ENCODE measurements at places on chromosomes 5 and 9.

DNA sequence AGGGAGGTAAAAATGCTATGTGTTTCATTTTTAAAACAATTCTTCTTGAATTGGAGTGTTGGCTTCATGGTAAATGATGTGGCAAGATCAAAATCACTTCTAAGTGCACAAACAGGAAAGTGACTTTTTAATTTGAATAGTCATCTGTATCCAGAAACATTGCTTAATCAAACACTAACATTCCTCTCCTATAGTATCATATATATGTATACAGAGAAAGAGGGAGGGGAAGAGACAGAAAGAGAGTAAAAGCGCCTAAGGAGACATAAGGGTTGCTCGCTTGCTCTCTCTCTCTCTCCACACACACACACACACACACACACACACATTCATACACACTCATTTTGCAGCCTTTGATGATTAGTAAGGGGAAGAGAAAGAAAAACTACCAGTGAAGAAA lies 95.4 kb upstream of the PRDM9 start:
- DNase-seq, result no peak

GRCh38 chr9:127664678-127665507 lies 41.9 kb upstream of the CFAP157 start:
- no peak for DNase-seq

GRCh38 chr5:19099195-19099594 lies 888.8 kb downstream of the CDH18 start:
- no peak for DNase-seq

DNA sequence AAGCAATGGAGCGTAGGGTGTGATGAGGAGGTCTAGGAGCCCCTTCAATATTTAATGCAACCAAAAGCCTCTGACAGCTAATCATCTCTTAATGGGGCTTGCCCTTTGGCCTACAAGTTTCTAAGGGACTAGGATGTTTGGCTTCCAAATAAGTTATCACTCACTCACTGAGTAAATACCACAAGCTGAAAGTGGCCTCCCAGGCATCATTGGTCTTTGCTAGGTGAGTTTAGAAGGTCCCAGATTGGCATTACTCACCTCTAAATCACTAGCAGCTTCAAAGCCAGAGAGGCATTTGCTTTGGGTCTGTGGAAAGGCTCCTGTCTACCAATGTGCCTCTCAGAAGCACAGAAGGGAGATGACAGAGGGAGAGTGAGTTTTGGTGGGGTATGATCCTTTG lies 344.2 kb downstream of the NTRK2 start:
- DNase-seq, result no peak

DNA sequence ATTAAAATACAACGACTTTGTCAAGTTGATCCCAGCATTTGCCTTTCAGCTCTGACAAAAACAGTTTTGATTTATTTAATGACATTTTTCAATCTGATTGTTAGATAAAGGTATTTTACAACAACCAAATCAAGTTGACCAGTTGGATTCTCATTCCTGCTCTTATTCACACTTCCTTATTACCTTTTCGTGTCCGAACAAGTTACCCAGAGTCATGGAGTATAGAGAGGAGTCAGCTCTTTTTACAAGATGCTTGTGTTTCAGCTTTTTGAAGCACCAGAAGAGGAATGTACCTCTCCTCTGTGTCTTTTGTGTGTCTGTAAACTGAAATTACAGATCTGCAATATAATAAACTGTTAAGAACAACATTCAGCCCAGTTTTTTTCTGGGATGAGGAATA lies 151.3 kb upstream of the TMEM161B start:
- no peak for DNase-seq

- no peak for DNase-seq
Observed at GRCh38 chr5:58246461-58246944, 213.4 kb downstream of the PLK2 start.
